ENCODE measurements at places on chromosomes 6 and 20.

- DNase-seq: no peak
Measured at GRCh38 chr20:44392776-44393607, 37.5 kb downstream of the HNF4A start.

- DNase-seq: no peak
Measured at GRCh38 chr20:22489626-22490286, 94.6 kb downstream of the FOXA2 start.

GRCh38 chr6:140537211-140537610 is 1162.8 kb upstream of the CITED2 start:
- peak; percentile 86 for DNase-seq

- DNase-seq: no peak
Measured at GRCh38 chr6:7486951-7487350, 54.5 kb upstream of the DSP start.

GRCh38 chr6:34973547-34974248 is 84.6 kb downstream of the ANKS1A start:
- no peak for DNase-seq

- DNase-seq: no peak
Measured at GRCh38 chr20:24537210-24537609, 67.8 kb downstream of the SYNDIG1 start.

GRCh38 chr6:68776354-68776753 is 141.3 kb downstream of the ADGRB3 start:
- no peak for DNase-seq

DNA sequence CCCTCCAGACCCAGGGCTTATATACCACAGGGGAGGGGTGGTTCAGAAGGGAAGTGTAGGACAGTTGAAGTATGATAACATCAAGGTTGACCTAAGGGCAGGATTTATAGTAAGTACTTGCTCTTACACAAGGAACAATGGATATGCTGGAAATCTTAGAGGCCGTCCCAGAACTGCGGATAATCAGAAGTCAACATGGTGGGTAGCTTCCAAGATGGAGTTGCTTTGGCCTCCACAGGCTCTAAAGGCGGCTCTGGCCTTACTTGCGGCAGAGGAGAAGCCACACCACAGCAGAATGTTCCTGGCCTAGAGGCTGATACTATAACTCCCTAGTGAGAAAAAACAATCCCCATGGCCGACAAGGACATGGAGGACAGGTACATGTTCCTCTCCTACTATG is 344.7 kb downstream of the CDC5L start:
- peak; percentile 58 for DNase-seq

DNA sequence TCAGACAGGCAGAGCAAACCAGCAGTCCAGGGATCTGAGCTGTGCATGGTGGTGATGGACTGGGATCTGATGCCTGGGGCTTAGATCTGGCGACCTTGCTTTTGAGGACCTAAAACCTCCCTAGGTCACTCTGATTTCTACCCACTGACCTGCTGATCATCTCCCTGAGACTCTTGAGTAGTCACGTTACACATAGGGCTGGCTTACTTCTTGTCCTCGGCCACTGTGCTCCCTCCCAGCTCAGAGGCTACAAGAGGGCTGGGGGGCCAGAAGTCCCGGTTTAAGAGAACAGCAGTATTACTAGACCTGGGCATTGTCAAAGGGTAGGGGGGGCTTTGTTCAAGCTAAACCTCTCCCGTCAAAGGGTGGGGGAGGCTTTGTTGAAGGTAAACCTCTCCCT is 5.5 kb downstream of the DYNLT1 start:
- no peak for DNase-seq

GRCh38 chr6:142902636-142903053 is 42.3 kb downstream of the HIVEP2 start:
- DNase-seq: peak; percentile 99

- peak; percentile 82 for DNase-seq
Measured at GRCh38 chr6:35583893-35584688, 71.4 kb upstream of the TULP1 start.

GRCh38 chr6:153947808-153948447 is 91.1 kb upstream of the OPRM1 start:
- DNase-seq: peak; percentile 26

DNA sequence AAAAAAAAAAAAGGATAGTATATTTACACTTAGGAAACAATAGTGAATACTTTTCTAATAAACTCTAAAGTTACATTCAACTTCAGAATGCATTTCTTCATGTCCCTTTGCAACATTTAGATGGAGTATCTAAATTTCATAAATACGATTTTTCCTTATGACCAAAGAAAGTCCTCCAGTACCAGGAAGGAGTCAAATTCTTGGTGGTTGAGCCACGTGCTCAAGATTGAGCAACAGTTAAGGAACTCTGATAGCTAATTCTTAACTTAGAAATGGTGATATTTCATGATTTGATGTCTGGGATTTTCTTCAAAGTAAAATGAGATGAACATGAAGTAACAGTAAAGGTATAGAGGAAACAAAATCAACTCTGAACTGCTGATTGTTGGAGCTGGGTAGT is 92.7 kb downstream of the SASH1 start:
- DNase-seq: peak; percentile 15

GRCh38 chr20:51796340-51796739 is 6.0 kb downstream of the SALL4 start:
- DNase-seq: no peak

DNA sequence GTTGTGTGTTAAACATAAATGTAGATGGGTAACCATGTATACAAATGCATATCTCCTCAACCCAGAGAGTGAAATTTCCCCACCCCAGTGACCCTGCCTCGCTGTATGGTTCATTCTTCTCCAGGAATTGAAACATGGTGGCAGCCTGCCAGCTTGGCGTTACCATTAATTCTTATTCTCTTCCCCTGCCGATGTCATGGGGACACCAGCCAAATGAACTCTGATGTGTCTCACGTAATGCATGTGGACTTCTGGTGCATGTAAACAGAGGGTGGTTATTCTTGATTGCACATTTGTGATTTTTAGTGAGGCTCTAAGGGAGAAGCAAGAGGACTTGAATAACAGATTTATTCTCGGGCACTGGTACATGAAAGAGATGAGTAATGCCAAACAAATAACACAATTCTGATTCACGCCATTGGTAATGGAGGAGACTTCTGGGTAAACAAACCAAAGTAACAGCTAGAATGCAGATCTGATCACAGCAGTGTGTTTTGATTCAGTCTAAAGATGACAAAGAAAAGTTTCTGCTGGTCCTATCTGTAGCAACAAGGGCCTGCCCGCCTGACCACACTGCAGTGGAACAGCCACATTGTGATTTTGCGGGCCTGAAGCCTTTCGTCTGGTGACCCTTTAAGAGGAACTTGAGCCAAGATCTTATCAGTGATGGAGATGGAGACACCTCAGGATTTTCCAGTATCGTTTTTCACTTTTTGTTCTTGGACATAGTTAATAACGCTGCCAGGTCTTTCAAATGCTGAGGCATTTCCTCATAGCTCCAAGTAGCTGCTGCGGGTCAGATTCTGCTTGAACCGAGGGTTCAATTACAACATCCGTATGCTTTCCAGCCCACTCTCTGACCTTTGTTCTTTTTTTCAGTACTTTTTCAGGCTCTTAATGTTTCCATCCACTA is 171.8 kb upstream of the AKAP12 start:
- peak; percentile 99 for DNase-seq

GRCh38 chr20:3276680-3277015 is 37.7 kb upstream of the SLC4A11 start:
- peak; percentile 36 for DNase-seq

DNA sequence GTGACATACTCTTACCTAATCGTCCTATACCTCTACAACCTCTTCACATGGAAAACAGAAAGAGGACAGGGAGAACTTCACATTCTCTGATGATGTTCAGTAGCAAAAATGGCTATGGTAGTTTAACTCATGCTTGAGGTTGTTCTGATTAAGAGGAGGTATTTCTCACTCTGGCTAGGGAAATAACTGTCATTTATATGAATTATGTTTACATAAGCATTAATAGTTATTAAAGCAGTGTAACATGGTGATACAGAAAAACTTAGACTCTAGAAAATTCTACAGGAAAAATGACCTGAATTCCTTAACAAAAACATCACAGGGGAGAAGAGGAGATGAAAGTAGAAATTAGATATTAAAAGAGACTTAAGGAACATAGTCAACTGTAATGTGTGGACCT is 57.3 kb downstream of the MAP3K5 start:
- no peak for DNase-seq

DNA sequence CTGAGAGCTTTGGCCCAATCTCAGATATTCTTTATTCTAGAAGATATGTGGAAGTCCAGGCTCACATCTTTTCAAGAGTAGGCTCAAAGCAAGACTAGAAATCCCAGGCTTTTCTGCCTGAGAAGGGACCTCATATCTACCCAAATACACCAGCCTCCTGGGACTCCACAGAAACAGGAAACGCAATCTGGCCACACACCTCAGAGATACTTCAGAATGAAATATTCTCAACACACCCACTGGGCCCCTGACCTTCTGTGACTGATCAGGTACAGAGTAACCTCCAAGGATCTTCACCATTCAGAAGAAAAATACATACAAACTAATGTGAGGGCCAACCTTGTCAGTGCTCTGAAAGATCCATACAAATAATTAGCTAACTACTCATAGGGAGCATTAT is 183.2 kb downstream of the HIVEP2 start:
- DNase-seq: no peak

DNA sequence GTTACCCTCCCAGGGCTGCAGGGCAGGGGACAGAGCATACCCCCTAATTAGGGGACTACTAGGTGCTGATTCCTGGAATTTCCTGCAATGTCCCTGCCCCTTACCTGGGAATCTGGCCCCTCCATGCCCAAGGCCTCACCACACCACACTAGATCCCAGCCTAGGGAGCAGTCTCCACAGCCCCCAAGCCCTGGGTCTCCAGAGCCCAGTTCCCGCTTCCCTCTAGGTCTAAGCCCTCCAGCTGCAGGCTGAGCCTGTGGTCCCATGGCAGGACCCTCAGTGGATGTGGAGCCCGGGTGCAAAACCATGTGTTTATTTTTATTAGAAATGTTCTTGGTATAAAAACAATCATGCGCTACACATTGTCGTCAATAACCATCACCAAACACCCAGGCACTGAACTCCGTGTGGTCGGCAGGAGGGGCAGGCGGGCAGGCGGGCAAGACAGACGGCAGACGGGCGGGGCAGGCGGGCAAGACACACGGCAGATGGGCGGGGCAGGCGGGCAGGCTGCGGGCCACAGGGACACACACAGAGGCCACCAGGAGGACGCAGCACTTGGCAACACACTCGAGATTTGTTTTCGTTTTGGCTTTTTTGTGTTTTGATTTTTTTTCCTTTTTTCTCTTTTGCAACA is 124.2 kb downstream of the GRM4 start:
- no peak for DNase-seq

- no peak for DNase-seq
Measured at GRCh38 chr6:38234141-38234540, 405.6 kb downstream of the BTBD9 start.

GRCh38 chr6:41097467-41098090 is 24.8 kb downstream of the NFYA start:
- DNase-seq: peak; percentile 2

- peak; percentile 5 for DNase-seq
Measured at GRCh38 chr6:141264101-141264500, 868.6 kb upstream of the GJE1 start.

- no peak for DNase-seq
Measured at GRCh38 chr6:31265926-31266325, 6.0 kb downstream of the HLA-C start.

DNA sequence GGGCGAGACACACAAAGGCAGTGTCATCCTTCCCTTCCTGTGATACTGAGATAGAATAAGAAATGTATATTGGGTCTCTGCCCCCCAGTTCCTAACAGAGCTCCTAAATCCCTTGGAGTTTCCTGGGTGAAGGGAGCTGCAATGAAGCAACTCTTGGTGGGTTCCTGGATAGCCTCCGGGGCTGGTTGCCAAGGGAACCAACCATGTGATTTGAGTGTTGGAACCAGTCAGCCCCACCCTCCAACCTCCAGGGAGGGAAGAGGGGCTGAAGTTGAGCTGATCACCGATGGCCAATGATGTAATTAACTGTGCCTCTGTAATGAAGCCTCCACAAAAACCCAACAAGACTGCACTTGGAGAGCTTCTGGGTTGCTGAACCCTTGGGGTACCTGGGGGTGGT is 116.6 kb downstream of the SLC22A3 start:
- DNase-seq: no peak

- DNase-seq: no peak
Measured at GRCh38 chr20:415820-416322, 7.8 kb downstream of the RBCK1 start.

DNA sequence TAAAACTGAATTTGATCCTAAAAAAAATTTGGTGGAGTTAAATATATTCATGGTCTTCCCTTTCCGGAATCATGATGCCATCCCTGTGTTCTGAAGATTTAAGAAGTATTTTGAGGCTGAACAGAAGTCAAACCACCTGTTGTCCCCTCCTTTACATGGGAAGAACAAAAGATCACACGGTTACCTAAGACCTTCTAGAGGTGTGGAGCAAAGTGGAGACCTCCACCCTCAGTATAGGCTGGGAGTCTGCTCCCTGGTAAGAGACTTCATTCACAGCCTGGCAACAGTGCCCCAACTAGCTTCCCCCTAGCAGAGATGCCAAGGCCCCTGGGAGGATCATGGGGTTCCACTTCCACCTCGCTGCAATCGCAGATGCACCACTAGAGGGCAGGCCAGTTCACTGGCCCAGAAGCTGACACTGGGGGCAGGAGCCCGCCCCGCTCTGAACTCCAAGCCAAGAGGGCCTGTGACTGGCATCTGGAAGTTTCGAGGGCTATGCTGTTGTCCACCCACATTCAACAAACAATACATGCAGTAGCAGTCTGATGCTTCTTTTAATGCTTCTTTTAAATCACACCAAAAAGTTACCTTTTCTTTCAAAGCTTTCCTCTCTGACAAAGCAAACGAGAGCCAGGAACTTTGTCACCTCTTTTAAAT is 19.5 kb upstream of the UBE2J1 start:
- peak; percentile 40 for DNase-seq

DNA sequence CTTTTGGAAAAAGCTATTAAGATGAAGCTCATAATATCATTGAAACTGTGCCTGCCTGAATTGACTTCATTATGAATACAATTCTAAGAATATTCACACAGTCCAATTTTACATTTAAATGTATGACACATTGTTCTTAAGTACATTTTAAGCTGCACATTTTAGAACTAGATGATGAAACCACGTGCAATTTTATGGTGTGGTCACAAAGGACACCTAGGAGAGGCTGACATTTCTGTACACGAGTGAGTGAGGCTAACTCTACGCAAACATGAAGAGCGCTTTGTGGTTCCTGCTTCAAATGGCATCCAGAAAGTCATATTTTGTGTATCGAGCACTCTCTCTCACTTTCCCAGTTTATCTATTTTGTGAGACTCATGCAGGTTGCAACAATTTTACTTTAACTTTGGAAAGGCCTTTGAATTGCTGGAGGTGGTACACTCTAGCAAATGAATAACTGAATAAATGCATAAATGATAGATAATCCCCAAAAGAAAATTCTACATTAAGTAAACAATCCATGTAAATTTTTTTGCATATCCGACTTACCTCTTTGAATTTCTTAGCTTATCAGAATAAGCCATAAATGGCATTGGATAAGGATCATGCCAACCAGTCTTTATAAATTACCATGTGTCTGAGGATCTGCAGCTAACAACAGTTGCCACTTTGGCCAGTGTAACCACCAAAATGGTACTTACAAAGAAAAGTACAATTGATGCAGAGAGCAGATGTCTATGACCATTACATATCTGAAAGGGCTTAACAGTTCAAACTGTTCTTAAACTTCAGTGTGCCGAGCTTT is 97.3 kb downstream of the NRSN1 start:
- peak; percentile 11 for DNase-seq

All from M059J (cell line).